Sigmoid colon (tissue), 7 donors: ENCODE measurements at places on chromosomes 3 and 15. TPM values are rescaled to one million over a fixed set of nuclear protein-coding genes. Genes with fewer than 3 reads are reported as not detected.

Gene ALDH1A2
- 4.9 TPM for total RNA-seq

Gene TNIK
- total RNA-seq, result 13.9 TPM

- DNase-seq, result no peak
Observed at GRCh38 chr3:123984957-123985356, 7.0 kb downstream of the ROPN1 start.

- no peak for DNase-seq
Observed at GRCh38 chr3:40310705-40311104, 1.2 kb downstream of the EIF1B start.

DNA sequence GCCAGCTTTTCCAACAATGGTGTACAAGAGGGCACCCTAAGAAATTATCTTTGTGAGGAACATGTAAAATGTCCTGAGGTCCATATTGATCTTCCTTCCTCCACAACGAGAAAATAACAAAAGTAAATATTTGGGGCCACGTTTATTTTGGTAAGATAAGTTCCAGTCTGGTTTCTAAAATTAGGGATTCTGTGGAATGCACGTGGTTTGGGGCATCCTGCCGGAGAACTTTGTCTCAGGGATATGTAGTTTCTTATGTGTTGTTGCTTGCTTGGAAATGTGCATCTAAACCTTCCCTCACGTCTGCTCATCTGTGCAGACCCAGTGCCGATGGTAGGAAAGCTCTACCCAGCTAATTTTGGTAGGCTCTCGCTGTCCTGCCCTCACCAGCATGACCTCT lies 62.8 kb downstream of the CTDSPL start:
- no peak for DNase-seq

DNA sequence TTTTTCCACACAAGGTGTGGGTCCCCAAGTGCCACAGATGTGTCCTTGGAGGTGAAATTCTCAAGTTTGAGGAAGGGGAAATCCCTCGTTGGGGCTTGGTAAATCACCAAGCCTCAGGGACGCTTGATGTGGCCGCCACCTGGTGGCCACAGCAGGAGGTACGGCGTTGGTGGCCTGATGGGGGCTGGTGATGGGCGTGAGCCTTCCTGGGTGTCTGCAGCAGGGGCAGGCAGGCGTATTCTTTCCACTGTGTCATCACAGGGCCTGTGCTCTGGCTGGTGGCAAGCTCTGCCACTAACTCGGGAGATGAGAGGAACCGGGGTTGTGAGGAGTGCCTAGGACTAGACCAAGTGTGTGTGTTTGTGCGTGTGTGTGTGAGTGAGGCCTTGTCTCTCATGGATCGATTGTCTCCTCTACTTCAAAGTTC lies 4.2 kb downstream of the ACOX2 start:
- DNase-seq, result peak; percentile 75
